Pulmonary artery endothelial cell (primary cell): ENCODE measurements at places on chromosomes 1 and 21. TPM values are rescaled to one million over a fixed set of nuclear protein-coding genes. Genes with fewer than 3 reads are reported as not detected.

DNA sequence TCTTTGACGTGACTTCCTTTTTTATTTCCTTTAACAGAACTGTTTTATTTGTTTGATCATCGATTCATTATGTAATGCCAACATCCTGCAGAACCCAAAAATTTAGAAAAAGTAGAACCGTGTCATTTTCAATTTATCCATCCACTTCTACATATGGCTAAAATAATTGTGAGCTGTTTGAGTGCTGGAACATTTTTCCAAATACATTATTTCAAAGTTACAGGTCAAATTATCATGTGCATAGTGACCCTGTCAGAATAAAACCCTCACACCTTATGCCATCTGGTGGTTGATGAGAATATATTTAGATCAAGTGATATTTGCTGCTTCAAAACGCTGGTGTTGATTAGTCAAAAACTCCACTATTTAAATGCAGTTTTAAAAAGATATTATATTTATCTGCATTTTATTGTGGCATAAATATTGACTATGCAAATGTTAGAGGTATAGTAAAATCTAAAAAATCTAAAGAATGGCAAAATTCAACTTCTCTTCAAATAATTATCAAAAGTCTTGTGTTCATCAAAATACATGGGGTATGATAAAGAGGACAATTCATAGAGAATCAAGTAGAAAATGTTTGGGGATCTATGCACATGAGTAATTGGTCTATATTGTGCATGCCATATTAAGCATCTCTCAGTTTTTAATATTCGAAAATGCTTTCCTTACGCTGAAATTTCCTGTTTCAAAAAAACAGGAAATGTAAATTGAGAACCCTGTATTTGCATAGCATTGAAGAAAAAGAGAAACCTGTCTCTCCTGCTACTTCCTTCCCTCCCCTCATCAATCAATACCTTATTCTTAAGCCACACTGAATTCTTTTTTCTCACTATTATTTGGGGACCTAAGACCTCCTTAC, 39.7 kb downstream of the UBE2U start:
- DNase-seq: no peak

DNA sequence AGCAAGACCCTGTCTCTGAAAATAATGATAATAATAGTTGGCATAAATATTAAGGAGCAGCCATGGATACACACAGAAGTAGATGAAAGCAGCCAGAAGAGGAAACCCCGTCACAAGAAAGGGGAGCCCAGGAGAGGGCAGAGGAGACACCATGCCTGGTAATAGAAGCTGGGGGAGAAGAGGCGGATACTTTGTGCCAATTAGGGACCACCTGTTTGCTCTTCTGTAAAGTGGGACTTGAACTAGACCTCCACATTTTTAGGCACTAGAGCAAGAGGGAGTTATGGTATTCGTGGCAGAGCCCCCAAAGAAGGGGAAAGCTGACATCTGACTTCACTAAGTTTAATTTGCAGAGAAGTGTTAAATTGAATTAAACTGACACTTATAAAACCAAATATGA, 12.5 kb downstream of the CELA2B start:
- DNase-seq: no peak

GRCh38 chr1:227038401-227038800, 98.3 kb downstream of the COQ8A start:
- no peak for DNase-seq

- no peak for DNase-seq
Observed at GRCh38 chr1:206143537-206144172, 26.5 kb upstream of the AVPR1B start.

- no peak for DNase-seq
Observed at GRCh38 chr1:235689356-235689755, 39.8 kb upstream of the GNG4 start.

- DNase-seq: no peak
Observed at GRCh38 chr1:205190845-205191577, 20.5 kb downstream of the DSTYK start.

DNA sequence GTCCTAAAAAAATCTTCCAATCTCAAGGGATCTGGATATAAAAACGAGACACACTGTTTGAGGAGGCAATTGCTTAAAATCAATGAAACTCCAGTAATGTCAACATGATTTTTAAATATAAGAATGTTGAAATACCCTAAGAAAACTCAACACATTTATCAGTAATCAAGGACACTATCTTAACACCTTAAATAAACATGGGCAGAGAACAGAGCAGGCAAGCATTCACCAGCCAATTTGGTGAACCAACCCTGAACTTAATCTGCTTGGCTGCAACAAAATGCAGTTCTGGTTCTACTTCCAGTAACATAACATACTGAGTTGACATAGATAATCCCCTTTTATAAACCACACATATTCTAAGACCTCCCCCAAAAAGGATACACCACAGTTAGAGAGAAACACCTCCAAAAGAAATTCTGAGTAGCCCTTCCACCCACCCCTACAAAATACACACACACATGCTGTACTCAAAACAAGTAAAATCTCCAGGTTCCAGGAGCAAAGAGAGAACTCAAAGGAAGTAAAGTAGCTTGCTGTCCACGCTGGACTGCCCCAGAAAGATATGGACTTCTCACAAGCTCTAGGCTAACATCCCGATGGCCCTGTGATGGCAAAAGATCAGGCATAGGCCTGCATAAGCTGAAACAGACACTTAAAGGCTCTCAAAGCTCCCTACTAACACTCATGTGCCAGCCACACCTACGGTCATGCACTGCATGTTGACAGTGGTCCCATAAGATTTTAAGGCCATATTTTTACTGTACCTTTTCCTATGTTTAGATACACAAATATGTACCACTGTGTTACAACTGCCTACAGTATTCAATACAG, 30.5 kb downstream of the TP53BP2 start:
- DNase-seq: no peak

DNA sequence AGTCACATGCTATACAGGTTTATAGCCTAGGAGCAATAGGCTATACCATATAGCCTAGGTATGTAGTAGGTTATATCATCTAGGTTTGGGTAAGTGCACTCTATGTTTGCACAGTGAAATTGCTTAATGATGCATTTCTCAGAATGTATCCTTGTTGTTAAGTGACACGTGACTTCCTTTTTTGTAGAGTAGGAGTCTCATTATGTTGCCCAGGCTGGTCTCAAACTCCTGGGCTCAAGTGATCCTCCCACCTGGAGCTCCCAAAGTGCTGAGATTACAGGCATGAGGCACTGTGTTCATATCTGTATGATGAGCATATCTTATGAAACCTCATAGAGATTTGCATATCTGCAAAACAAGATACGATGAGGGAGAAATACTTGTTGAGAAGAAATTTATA, 13.8 kb upstream of the ABCB10 start:
- DNase-seq: no peak

GRCh38 chr1:246039584-246039983, 467.5 kb downstream of the SMYD3 start:
- no peak for DNase-seq

Gene RGS8
- not detected in 2 replicates for total RNA-seq

Gene IVL
- under 0.01 TPM in 1 of 2 replicates, not detected in the other for total RNA-seq

Gene SPRR2G
- not detected in 2 replicates for total RNA-seq

Gene LCE1E
- not detected in 2 replicates for total RNA-seq

Gene OTUD7B
- 12.8 and 19.0 TPM in 2 replicates for total RNA-seq

Gene RHCE
- total RNA-seq: 0.11 and 0.40 TPM in 2 replicates
